Mammary epithelial cell (primary cell): ENCODE measurements at places on chromosomes 4 and X. TPM values are rescaled to one million over a fixed set of nuclear protein-coding genes. Genes with fewer than 3 reads are reported as not detected.

DNA sequence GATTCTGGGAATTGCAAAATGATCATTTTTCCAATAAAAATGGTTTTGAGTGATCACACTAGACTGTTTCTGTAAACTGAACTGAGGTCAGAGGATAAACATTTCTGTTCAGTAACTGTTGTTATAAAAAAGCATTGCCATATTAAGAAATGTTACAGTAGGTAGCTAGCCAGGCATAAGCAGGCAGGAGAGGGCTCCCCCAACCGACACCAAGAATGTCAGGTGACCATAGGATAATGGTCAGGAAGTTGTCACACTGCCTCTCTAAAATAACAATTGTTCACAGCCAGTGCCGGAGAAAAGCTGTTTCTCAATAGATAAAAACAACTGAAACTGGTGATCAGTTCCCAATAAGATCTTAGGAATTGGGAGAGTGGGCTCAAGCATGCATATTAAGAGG, 306.2 kb upstream of the SLIT2 start:
- no peak for DNase-seq

The ETDA gene
- not detected for total RNA-seq

- peak; percentile 20 for DNase-seq
Observed at GRCh38 chr4:188145601-188146000, 6.4 kb downstream of the TRIML1 start.

The EPHA5 gene
- not detected in 2 replicates for total RNA-seq

GRCh38 chrX:77389891-77390290, 57.3 kb upstream of the FGF16 start:
- DNase-seq, result peak; percentile 52

The DMP1 gene
- not detected for total RNA-seq

The LGI2 gene
- not detected for total RNA-seq

GRCh38 chr4:137905930-137906329, 336.2 kb downstream of the SLC7A11 start:
- no peak for DNase-seq

- DNase-seq, result peak; percentile 19
Observed at GRCh38 chr4:40210776-40211175, 13.9 kb downstream of the RHOH start.

DNA sequence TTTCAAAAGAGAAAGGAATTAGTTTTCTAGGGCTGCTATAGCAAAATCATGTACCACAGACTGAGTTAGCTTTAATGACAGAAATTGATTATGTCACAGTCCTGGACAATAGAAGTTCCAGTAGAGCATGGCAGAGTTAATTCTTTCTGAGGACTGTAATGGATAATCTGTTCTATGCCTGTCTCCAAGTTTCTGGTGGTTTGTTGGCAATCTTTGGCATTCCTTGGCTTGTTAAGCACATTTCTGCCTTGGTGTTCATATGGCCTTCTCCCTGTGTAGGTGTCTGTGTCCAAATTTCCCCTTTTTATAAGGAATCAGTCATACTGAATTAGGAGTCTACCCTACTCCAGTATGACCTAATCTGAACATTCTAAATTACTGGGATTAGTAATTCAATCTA, 336.1 kb upstream of the PABPC4L start:
- DNase-seq, result no peak

The AKAP17A gene
- 23.0 TPM for total RNA-seq

DNA sequence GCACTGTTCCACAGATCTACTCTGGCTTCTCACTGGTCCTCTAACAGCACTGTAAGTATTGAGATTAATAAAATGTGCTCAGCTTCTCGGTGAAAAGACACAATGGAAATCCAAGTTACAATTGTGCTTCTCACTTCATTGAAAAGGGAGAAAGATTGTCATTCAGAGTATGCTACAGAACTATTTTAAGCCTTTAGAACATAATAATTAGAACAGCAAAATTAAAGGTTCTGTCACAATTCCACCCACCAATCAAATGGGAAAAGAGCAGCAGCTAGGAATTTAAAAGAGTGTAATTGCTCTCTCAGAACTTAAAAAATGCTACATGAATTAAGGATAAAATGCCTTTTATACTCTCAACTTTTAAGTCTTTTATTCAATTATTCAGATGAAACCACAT, 329.4 kb downstream of the ANK2 start:
- DNase-seq, result no peak

The GAGE12E gene
- not detected in 2 replicates for total RNA-seq

DNA sequence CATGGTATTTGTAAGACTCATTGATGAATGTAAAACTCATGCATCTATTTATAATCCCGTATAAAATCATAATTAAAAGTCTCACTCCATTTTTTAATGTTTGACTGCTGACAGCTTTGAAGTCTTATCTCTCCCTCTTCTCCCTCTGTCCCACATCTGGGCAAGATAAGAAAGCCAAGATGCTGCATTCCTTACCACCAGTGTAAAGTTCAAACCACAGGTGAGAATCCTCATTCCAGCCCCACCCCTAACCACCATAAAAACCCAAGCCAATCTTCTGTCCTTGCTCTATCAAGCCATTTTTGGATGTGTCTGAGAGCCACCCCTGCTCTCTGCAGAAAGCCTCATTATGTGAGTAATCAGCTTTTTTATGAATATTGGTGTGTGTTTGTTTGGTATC, 59.3 kb upstream of the MAGED1 start:
- DNase-seq, result no peak

The NUDT10 gene
- 5.3 TPM for total RNA-seq
